ENCODE measurements at places on chromosomes 11 and 22.

DNA sequence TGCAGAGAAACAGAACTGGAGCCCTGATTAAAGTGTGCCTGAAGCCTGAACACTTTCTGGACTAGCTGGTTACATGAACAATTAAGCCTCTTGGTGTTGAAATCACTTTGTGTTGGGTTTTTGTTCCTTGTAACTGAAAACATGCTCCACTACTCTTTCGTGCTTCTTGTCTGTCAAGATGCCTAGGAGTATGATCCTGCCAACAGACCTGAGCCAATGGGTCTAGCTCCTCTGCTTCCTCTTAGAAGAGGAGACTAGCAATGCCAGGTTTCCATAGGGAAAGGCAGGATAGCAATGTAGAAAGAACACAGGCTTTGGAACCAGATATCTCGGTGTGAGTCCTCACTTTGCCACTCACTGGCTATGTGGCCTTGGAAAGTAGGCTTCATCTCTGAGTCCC, 40.3 kb downstream of the IRAG1 start:
- no peak for DNase-seq

GRCh38 chr11:116276051-116277044, 496.4 kb downstream of the BUD13 start:
- DNase-seq: peak; percentile 68

DNA sequence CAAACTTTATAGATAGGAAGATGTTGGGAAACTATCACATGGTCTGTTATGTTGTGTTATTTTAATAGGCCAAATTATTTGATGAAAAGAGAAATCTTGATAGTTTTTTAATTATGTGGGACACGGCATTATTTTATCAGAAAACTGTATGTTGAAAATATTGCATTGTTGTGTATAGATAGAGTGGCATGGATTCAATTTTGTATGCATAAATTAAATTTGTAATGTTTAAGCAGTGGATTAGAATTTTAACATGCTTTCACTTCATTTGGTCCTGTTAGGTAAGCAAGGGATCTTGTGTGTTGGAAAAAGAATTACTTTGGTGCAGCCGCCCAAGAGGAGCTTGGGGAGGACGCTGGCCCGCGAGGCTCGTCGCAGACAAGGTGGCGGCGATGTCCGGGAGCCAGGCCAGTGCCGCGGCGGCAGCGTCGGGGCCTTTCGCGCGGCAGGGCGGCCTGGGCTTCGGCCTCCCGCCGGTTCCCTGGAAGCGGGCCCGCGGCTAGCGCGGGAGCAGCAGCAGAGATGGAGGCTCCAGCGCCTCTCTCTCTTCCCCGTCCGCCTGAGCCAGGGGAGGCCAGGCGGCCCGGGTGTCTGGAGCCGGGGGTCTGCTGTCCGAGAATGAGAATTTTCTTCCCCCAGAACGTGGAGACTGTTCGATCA, 82.7 kb downstream of the GGT1 start:
- no peak for DNase-seq

DNA sequence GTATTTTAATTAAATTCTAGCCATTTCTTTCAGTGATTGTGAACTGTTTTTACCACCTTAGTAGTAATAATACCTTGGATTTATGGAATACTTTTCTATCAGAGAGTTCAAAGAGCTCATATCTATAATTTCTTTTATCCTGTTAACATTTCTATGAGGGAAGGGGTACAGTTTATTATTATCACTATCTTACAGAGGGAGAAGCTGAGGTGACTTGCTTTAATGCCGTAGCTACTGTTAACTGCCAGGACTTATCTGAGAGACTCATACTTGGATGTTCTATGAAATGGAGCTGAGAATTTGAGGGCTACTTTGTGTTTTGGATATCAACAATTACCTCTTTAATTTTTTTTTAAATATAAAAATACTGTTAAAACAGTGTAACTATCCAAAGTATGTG, 3.3 kb downstream of the REXO2 start:
- no peak for DNase-seq

GRCh38 chr11:9660886-9661285, 3.0 kb upstream of the SWAP70 start:
- DNase-seq: no peak

DNA sequence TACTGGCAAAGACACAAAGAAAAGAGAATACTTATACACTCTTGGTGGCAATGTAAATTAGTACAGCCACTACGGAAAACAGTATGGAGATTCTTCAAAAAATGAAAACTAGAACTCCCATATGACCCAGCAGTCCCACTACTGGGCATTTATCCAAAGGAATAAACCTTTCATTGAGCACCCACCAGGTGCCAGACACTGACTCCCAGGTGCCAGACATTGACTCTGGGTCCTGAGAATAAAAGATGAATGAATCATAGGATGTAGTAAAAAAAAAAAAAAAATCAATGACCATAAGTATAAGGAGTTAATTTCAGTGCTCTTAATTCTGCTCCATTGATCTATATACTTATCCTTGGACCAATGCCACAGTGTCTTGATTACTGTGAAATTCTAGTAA, 28.2 kb downstream of the HEPHL1 start:
- no peak for DNase-seq

GRCh38 chr11:119673759-119674336, 55.2 kb downstream of the NECTIN1 start:
- peak; percentile 34 for DNase-seq

DNA sequence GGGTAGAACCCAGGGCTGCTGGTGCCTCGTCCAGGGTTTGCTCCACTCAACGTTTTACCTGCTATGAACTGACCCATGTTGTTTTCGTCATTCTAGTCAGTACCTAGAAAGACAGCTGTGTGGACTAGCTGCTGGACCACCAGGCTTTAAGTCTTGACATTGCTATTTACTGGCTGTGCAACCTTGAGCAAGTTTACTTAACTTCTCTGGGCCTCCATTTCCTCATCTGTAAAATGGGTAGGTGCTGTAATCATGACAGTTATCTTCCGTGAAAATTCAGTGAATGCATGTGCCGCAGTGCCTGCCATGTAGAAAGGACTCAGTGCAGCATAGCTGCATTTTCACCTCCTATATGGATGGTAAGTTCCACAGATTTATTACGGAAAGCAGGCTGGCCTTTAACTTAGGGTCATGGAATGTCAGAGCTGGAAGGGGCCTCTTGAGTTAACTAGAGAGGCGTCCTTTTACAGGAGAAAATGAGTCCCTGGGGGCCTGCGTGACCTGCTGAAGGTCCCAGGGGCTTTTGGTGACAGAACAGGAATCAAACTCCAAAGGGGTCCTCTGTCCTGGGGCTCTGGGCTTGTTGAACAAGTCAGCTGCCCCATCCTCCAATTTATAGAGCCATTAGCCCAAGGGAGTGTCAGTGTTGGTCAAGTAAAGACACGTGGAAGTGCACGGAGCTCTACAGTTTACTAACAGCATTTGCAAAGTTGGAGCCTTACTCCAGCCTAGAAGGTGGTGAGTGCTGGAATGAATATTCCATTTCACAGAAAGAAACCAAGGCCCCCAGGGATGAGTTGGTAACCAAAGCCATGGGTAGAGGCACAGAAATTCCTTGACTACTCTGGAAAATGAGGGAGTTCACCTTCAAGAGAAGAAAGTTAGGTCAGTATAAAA, 12.0 kb upstream of the MALAT1 start:
- no peak for DNase-seq

DNA sequence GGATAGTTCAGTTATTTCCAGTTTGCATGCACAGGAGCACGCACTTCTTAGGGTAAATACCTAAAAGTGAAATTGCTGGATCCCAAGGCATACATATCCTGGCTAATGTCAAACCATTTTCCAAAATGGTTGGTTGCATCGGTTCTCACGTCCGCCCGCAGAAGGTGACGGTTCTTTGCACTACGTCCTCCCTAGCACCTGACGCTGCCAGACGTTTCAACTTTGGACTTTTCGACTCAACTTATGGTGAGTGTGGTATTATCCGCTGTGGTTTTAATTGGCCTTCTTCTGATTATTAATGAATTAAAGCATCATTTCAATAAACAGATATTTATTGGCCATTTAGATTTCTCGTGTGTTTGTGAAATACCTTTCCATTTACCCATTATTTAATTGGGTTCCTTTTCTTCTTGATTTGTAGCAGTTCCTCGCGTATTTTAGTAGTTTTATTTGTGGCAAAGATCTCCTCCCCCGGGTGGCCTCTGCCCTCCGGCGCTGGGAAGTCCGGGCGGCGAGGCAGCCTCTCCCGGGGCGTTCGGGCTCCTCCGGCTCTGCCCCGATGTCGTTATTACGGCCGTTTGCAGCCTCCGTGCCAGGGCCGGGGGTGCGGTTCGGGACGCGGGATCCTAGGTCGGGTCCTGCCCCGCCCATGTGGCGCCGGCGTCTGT, at the start of gene JHY:
Gene JHY, plus strand, starts transcription at position 571 of the 668 bp plus-strand sequence. CDS start 3,091 bp downstream, outside the sequence.
- DNase-seq: no peak

- DNase-seq: no peak
These were observed 94.2 kb upstream of the TBCEL start for GRCh38 chr11:120929664-120930154.

GRCh38 chr11:105763594-105763993, 153.7 kb downstream of the GRIA4 start:
- no peak for DNase-seq

DNA sequence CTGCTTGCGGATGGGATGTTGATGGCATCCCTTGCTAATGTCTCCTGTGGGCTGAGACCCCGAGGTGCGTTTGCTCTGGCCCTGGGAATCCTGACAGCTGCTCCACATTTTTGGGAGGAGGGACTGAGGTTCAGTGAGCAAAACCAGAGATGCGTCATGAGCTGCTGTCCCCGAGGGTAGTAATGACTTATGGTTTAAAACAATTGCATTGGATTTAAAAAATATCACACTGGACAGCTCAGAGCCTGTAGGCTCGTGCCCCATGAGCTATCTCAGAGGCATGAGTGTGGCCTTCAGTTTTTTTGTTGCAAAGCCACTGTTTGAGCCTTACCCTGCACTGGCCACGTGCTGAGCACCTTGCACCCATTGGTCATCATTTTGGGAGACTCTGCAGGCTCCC, 20.9 kb upstream of the PARVG start:
- DNase-seq: no peak

- no peak for DNase-seq
These were observed 135.9 kb downstream of the FDX1 start for GRCh38 chr11:110565357-110566336.

- DNase-seq: no peak
These were observed 29.0 kb upstream of the LDLRAD3 start for GRCh38 chr11:35914816-35915215.

- DNase-seq: no peak
These were observed 89.0 kb downstream of the CDKN1C start for GRCh38 chr11:2796508-2797113.

GRCh38 chr11:68009391-68010089, 587 bp upstream of the ALDH3B1 start:
- DNase-seq: no peak

GRCh38 chr11:92941676-92942571, 27.5 kb upstream of the MTNR1B start:
- DNase-seq: no peak

DNA sequence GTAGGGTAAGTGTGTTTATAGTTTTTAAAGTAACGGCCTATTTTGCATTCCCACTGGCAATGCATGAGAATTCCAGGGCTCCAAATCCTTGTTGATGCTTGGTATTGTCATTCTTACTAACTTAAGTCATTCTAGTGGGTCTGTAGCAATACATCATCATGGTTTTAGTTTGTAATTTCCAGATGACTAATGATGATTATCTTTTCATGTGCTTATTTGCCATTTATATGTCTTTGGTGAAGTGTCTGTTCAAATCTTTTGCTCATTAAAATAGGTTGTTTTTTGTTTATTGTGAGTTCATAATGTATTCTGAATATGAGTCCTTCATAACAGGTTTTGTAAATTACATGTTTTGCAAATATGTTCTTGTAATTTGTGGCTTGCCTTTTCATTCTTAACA, 31.2 kb downstream of the MTMR3 start:
- no peak for DNase-seq

DNA sequence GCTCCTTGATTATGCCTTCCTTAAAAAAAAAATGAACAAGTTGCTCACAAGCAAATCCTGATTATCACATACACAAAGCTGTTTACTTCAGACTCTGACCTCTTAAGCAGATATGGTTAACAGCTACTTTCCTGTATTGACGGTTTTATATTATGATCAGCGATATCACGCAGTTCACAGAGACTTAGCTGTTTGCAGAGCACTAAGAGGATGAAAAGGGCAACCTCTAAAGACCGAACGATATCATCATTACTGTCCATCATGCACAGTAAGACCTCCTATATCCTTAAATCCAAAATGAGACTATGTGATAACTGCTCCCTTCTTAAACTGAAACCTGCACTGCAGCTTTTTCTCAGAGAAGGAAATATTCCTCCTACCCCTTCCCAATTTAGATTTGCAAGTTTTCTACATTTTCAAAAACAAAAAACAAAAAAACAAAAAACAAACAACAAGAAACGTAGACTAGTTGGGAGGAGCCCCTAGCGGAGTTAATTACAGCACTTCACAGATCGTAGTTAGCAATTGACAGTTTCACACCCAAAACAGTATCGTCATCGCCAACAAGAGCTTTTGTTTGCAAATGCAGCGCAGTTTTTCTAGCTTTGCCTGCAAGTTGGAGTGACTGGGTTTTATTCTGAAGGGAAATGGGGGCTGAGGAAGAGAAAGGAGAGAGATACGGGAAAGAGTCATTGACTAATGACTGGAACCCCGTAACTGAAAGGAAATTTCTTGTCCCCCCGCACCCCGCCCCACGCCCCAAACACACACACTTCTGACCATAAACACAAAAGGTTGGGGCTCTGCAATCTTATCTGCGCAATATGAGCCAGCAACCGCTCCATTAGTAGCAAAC, 1.2 kb downstream of the DDX6 start:
- peak; percentile 5 for DNase-seq

DNA sequence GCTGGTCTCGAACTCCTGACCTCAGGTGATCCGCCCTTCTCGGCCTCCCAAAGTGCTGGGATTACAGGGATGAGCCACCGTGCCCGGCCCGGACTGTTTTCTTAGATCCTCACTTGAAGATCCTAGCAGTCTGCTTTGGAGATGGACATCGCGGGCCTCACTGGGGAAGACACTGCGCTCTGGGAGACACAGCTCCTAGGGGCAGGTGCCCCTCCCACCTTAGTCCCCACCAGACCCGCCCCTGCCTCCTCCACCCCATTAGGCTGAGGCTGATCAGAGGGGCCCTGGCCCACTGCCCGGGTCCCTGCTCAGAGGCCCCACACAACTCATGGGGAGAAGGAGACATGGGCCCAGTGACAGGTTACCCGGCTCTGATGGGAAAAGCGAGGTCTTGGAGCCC, 11.3 kb upstream of the LTO1 start:
- DNase-seq: no peak

DNA sequence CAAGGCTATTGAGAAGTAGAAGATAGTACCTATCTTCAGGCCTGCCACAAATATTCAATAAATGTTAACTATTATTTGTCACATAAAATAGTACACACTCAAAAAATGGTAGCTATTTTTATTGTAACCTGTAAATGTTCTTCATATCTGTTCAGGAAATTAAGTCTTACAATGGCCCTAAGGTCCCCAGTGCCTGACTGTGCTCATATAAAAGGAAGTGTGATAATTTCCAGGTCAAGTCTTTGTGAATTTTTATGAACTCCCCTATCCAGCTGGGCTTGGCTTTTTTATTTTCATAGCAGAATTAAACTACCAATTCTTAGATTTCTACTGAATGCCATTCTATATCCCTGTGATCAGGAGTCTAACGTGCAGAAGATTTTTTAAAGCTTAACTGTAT, 284.2 kb upstream of the PITPNB start:
- DNase-seq: no peak

- DNase-seq: no peak
These were observed 44.1 kb downstream of the MCM5 start for GRCh38 chr22:35443790-35444684.

GRCh38 chr22:37610480-37611129, 2.0 kb downstream of the GGA1 start:
- no peak for DNase-seq
